CD4-positive, alpha-beta T cell treated with Interleukin-12 subunit alpha and Interleukin-12 subunit beta, for 1 hour (primary cell): ENCODE measurements at places on chromosomes 1 and 21.
A peak's percentile ranks its signal among the peaks of the same experiment; 100 is the strongest.

DNA sequence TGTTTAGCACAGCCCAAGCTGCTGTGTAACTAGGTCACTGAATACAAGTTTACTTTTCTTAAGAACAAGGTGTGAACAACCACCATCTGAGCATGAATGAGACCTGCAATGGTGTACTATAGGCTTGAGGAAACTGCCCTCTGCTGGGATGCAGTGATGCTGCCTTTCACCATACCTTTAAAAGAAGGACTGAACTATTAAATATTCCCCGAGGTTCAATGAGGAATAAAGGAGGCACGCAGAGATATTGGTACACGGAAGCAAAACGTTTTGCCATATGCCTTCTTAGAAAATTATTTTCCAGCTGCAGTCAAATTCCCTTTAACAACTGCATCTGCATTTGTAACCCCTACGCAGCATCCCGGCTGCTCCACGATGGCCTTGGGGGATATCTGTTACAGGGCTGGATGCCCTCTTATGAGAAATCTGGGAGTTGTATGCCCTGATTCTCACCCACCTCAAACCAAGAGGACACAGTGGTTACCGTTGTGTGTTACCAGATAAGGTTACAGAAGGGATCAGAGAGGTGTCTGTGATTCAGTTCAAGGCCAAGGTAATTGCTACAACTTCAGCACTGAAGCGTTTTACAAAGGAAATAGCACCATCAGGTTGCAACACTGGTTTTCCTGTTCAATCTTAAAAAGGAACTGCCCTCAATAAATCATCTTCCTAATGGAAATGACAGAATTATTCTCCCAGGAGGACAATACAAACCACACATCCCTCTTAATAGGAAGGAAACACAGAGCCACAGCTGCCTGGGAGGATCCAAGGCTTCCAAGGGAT is 470.5 kb downstream of the LTN1 start:
- DNase-seq = no peak

- no peak for DNase-seq
Observed at GRCh38 chr1:30242168-30242567, 481.2 kb downstream of the MATN1 start.

- no peak for DNase-seq
Observed at GRCh38 chr1:184911103-184911745, 63.1 kb downstream of the NIBAN1 start.

GRCh38 chr1:201128476-201128875 is 1.5 kb upstream of the ASCL5 start:
- DNase-seq = no peak

DNA sequence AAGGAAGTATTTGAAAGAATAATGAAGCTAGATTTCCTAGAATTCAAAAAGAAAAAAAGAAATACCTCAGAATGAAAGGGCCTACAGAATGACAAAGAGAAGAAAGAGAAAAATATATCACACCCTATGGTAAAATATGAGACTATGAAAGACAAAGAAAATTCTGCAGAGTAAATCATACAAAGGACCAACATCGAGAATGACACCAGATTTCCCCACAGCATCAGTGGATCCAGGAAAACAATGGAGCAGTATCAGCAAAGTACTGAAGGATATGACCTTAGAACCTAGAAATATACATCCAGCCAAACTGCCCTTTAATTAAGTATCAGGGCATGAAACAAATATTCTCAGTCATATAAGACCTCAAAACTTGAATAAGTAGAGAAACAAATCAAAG is 21.2 kb upstream of the IFNAR2 start:
- DNase-seq = no peak

GRCh38 chr1:228210076-228210651 is 2.3 kb downstream of the OBSCN start:
- no peak for DNase-seq

DNA sequence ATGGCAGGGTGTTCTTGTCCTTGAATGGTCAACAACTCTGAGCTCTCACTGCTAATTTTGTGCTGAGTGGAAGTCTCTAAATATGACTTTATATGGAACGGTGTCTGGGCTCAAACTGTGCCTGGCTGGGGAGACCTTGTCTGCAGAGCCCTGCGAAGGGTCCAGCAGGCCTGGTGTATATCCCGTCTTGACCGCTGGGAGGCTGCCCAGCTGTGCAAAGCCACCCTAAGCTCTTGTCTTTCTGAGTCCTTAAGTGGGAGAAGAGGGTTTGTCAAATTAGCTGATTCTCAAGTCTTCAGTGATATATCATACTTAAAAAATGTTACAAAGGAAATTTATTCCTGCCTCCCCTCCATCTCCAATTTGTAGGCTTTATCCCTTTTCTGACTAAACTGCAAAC is 198.7 kb downstream of the KCNJ6 start:
- no peak for DNase-seq

DNA sequence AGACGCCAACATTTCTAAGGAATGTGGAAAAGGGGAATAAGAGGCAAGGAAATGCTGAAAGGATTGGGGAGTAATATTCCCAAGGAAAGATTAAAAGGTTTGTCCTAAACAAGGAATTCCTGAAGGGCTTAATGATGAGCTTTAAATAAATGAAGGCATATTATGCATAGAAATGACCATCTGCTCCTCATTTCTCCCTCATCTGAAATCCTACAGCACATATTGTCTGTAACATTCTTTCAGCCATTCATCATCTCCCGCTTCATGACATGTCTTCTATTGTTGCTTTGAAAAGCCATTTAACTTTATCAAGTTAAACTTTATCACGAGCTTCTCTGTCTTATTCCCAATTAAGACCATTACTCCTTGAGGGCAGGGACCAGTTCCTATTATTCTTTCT is 608.7 kb upstream of the PLXNA2 start:
- no peak for DNase-seq

DNA sequence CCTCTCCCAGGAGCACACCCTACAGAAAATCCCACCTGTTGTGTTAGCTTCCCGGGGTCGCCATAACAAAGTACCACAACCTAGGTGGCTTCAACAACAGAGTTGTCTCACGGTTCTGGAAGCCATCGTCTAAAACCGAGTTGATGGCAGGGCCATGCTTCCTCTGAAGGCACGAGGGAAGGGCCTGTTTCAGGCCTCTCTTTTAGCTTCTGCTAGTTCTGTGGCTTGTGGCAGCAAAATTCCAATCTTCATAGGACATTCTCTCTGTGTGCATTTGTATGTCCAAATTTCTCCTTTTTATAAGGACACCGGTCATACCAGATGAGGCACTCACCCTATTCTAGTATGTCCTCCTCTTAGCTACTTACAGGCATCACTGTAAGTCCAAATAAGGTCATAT is 3.2 kb downstream of the CFAP74 start:
- no peak for DNase-seq

DNA sequence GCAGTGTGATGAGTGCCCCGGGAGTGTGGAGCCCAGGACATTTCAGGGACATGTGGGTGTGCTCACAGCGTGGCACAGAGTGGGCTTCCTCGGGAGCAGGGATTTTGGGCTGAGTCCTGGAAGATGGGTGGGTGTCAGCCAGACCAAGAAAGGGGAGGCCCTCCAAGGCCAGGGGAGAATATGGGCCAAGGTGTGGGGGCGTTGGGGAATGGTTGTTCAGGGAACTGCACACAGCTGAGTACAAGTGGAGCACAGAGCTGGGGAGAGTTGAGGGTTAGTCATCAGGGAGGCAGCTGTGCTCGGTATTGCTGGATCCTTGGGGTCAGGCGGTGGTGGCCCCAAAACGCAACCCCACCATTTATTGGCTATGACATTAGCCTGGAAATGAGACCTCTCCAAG is 5.5 kb downstream of the POGK start:
- no peak for DNase-seq

DNA sequence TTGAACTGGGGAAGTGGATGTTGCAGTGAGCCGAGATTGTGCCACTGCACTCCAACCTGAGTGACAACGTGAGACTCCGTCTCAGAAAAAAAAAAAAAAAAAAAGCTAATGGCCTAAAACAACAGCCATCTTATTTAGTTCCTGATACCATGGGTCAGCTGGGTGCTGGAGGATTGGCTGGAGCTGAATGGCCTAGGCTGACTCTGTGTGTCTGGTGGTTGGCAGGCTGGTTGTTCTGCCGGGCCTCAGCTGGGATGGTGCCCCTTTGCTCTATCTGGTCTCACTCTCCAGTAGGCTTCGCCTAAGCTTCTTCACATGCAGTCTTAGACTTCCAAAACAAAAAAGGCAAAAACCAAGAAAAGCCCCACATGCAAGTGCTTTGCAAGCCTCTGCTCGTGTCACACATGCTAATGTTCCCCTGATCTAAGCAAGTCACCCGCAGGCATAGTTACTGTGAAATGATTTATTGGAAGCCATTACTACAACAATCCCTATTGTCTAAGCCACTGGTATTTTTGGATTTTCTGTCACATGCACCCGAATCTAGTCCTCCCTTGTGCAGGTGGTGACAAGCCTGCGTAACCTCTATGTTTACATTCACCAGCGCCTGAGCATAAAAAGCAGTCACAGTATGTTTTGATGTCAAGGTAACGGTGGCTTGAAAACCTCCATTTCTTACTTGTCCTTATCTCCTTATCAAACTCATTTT is 39.6 kb upstream of the KANK4 start:
- no peak for DNase-seq

GRCh38 chr1:94858276-94858675 is 38.1 kb downstream of the SLC44A3 start:
- no peak for DNase-seq

- DNase-seq = peak; percentile 40
Observed at GRCh38 chr1:154418062-154418921, 13.1 kb downstream of the IL6R start.

GRCh38 chr1:39500862-39501389 is 9.5 kb downstream of the BMP8A start:
- no peak for DNase-seq
